ENCODE measurements at places on chromosomes 6 and 20. TPM values are rescaled to one million over a fixed set of nuclear protein-coding genes. Genes with fewer than 3 reads are reported as not detected.

DNA sequence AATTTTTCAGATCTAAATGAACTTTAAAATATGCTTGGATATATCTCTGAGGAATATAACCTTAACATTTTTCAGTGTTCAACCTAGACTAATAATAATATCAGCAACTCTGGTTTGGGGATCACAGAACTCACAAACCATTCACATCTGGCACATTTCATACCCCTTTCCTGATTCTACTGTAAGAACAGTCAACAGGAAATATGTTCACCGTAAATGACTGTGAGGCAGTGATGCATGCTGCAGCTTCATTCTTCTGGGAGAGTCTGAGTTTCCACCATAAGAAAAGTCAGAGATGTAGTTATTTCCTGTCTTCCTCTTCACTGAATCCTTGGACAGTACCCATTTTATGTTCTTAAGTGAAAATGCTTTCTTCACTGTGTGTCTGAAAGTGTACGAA lies 134.2 kb upstream of the IFNGR1 start:
- H3K4me3 ChIP-seq = no peak overlapping the region
- H3K36me3 ChIP-seq = no peaks in the 10 kb centered on the region

- H3K27me3 ChIP-seq = peaks cover 2% of the 10 kb centered on the region
- no peaks in the 10 kb centered on the region for H3K36me3 ChIP-seq
- H3K27ac ChIP-seq = no peak overlapping the region
- no peak for DNase-seq
- H3K4me3 ChIP-seq = no peak overlapping the region
Observed at GRCh38 chr6:1678201-1678600, 68.5 kb downstream of the FOXC1 start.

DNA sequence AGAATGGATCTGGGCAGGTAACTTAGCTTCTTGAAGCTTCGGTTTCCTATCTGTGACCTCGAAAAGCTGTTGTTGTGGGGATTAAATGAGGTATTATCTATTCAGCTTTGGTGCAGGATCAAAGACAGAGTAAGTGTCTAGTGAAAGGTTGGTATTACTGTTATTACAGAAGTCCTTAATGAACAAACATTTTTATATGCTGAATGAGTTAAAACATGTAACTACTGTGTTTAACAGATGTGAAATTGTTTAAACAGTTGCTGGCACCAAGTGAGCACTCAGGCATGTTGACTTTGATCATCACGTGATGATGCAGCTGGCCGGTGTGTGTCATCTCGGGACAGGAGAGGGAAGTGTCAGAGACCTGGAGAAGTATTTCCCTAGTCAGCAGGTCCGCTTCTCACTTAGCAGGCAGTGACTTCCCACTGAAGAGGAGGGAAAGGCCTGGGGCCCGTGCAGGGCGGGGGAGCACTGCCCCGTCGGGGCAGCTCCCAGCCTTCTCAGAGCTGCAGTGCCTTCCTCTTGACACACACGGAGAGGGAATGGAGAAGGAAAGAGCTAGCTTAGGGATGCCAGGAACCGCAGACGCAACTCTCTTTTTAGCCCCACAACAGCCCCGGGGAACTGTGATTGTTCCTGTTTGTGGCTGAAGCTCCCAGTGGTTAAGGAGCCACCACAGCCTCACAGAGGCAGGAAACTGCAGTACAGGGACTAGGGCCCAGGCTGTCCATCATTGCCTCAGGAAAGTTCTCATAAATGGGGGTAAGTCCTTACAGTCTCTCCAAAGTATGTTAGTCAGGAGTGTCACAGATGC lies 18.0 kb downstream of the TUBB2A start:
- peaks cover 15% of the 10 kb centered on the region for H3K4me1 ChIP-seq
- DNase-seq = peak; percentile 53
- H3K36me3 ChIP-seq = peaks cover 4% of the 10 kb centered on the region

GRCh38 chr20:6347916-6348315 lies 225.1 kb upstream of the FERMT1 start:
- H3K4me3 ChIP-seq = no peak overlapping the region
- no peaks in the 10 kb centered on the region for H3K27me3 ChIP-seq
- peak; percentile 42 for DNase-seq
- H3K27ac ChIP-seq = no peak overlapping the region

GRCh38 chr6:5087389-5087788 lies 2.2 kb downstream of the PPP1R3G start:
- no peak overlapping the region for H3K4me3 ChIP-seq
- peaks cover 43% of the 10 kb centered on the region for H3K27me3 ChIP-seq
- no peaks in the 10 kb centered on the region for H3K36me3 ChIP-seq
- no peak for DNase-seq

DNA sequence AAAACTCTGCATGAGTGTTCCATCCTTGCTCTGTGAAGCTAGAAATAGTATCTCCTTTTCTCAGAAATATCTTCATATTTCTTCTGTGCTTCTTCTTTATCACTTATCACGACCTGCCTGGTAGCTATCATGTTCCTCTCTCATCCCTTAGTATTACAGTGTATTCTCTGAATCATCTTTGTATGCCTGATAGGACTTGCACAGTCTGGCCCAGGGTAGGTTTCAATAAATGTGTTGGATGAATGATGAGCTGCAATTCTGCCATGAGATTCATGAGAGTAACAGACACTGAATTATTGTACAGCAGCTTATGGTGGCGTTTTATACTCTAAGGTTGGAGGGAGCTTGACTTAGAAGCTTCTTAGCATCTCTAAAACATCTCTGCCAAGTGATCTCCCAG lies 66.6 kb downstream of the GRM1 start:
- H3K27me3 ChIP-seq = no peaks in the 10 kb centered on the region
- no peak overlapping the region for H3K27ac ChIP-seq
- DNase-seq = no peak
- no peaks in the 10 kb centered on the region for H3K4me1 ChIP-seq
- H3K36me3 ChIP-seq = no peaks in the 10 kb centered on the region

GRCh38 chr20:48905297-48905647 lies 16.2 kb upstream of the ARFGEF2 start:
- no peak overlapping the region for H3K4me3 ChIP-seq
- H3K4me1 ChIP-seq = no peaks in the 10 kb centered on the region
- H3K27me3 ChIP-seq = peaks cover 5% of the 10 kb centered on the region
- no peak for DNase-seq
- H3K36me3 ChIP-seq = no peaks in the 10 kb centered on the region

DNA sequence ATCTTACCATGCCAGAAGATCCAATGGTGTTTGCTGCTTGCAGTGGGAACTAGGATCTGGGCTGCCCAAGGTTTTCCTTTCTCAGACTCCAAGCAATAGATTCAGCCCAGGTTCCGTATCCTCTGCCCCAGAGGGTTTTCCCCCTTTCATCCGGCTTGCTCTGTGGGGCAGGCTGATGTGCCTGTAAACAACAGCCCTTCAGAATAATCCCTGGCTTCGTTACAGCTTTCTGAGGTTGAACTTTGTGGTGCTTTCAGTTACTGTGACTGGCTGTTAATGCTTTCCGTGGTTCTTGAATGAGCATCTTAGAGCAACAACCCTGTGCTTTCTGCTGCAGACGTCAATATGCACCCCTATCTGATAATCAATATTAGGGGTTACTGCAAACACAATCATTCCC lies 400.4 kb downstream of the BTBD3 start:
- H3K4me1 ChIP-seq = no peaks in the 10 kb centered on the region
- DNase-seq = no peak
- H3K4me3 ChIP-seq = no peak overlapping the region
- no peaks in the 10 kb centered on the region for H3K27me3 ChIP-seq
- H3K36me3 ChIP-seq = no peaks in the 10 kb centered on the region
- no peak overlapping the region for H3K27ac ChIP-seq

- H3K4me1 ChIP-seq = peaks cover 16% of the 10 kb centered on the region
- no peak overlapping the region for H3K27ac ChIP-seq
- H3K4me3 ChIP-seq = no peak overlapping the region
- no peak for DNase-seq
Observed at GRCh38 chr6:7644417-7644816, 54.4 kb downstream of the SNRNP48 start.

- H3K27me3 ChIP-seq = peaks cover 49% of the 10 kb centered on the region
- H3K27ac ChIP-seq = no peak overlapping the region
- no peak overlapping the region for H3K4me3 ChIP-seq
- DNase-seq = no peak
- no peaks in the 10 kb centered on the region for H3K36me3 ChIP-seq
Observed at GRCh38 chr6:33116841-33117711, 41.3 kb downstream of the HLA-DPB1 start.

- no peaks in the 10 kb centered on the region for H3K36me3 ChIP-seq
- no peak for DNase-seq
- H3K27me3 ChIP-seq = peaks cover 4% of the 10 kb centered on the region
Observed at GRCh38 chr20:64146301-64146935, 17.8 kb upstream of the MYT1 start.

The SALL4 gene
- total RNA-seq = 15.0 TPM

The ADGRG6 gene
- 89.2 TPM for total RNA-seq

All from astrocyte (in vitro differentiated cells and primary cell).